Body of pancreas (tissue), 4 donors: ENCODE measurements at places on chromosomes 6 and 20. TPM values are rescaled to one million over a fixed set of nuclear protein-coding genes. Genes with fewer than 3 reads are reported as not detected.

- no peaks in the 10 kb centered on the region for H3K36me3 ChIP-seq
- H3K4me3 ChIP-seq = no peak overlapping the region
- no peaks in the 10 kb centered on the region for H3K4me1 ChIP-seq
- no peak for DNase-seq
These were observed 390.6 kb downstream of the GRIK2 start for GRCh38 chr6:101784094-101784493.

FERMT1 gene
- total RNA-seq = 5.7 TPM

ZKSCAN4 gene
- 2.3 TPM for total RNA-seq

DNA sequence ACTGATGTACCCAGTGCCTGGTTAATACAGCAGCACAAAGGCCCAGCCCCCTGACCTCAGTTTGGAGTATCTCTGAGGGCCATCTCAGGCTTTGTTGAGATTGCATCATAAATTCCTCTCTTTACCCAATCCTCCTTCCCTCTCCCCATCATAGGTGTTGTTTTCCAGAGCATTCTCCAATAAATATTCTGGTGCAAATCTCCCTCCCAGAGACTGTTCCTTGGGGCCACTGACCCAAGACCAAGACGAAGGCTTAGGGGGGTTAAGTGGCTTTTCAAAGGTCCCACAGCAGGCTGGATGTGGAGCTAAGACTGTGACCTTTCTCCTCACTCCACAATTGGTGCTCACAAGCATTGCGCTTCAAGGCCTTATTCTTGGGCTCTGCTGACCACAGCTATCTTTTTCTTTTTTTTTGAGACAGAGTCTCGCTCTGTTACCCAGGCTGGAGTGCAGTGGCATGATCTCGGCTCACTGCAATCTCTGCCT is 72.4 kb upstream of the ZMYND8 start:
- no peak overlapping the region for H3K27ac ChIP-seq
- no peaks in the 10 kb centered on the region for H3K27me3 ChIP-seq
- no peak overlapping the region for H3K4me3 ChIP-seq
- no peak for DNase-seq

- no peaks in the 10 kb centered on the region for H3K27me3 ChIP-seq
- DNase-seq = no peak
- H3K27ac ChIP-seq = no peak overlapping the region
- no peaks in the 10 kb centered on the region for H3K36me3 ChIP-seq
- H3K4me3 ChIP-seq = no peak overlapping the region
- no peaks in the 10 kb centered on the region for H3K4me1 ChIP-seq
These were observed 20.0 kb downstream of the MAP1LC3A start for GRCh38 chr20:34578521-34578920.

PLN gene
- total RNA-seq = 2.3 TPM

DNA sequence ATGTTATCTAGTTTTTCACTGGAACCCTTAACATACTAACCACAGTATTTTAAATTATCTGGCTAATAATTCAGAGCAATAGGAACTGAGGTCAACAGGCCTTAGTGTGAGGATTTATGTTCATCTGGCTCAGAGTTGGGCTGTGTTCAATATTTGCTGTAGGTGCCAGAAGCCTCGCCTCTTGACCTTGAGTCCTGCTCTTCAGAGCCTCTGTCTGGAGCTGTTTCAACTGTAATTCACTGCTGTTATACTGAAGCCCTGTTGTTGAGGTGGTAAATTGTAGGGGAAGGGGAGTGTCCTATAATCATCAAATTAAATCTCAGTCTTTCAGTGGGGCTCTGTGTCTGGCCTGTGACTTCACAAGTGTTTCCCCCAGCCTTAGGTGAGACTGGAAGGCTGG is 184.4 kb downstream of the CDH26 start:
- H3K4me3 ChIP-seq = no peak overlapping the region
- H3K27me3 ChIP-seq = no peaks in the 10 kb centered on the region
- DNase-seq = no peak
- no peak overlapping the region for H3K27ac ChIP-seq
- H3K36me3 ChIP-seq = no peaks in the 10 kb centered on the region
- no peaks in the 10 kb centered on the region for H3K4me1 ChIP-seq

MAS1 gene
- total RNA-seq = not detected

- no peaks in the 10 kb centered on the region for H3K36me3 ChIP-seq
- H3K27ac ChIP-seq = peak overlapping the region; percentile 94
- peaks cover 24% of the 10 kb centered on the region for H3K4me1 ChIP-seq
- H3K4me3 ChIP-seq = peak overlapping the region; percentile 8
- peaks cover 24% of the 10 kb centered on the region for H3K27me3 ChIP-seq
These were observed 1.2 kb upstream of the MAFB start for GRCh38 chr20:40689943-40690835.

GRCh38 chr6:3902871-3903648 is 53.9 kb downstream of the FAM50B start:
- no peak overlapping the region for H3K27ac ChIP-seq
- H3K4me1 ChIP-seq = peaks cover 30% of the 10 kb centered on the region
- DNase-seq = no peak
- no peaks in the 10 kb centered on the region for H3K27me3 ChIP-seq
- no peaks in the 10 kb centered on the region for H3K36me3 ChIP-seq

DNA sequence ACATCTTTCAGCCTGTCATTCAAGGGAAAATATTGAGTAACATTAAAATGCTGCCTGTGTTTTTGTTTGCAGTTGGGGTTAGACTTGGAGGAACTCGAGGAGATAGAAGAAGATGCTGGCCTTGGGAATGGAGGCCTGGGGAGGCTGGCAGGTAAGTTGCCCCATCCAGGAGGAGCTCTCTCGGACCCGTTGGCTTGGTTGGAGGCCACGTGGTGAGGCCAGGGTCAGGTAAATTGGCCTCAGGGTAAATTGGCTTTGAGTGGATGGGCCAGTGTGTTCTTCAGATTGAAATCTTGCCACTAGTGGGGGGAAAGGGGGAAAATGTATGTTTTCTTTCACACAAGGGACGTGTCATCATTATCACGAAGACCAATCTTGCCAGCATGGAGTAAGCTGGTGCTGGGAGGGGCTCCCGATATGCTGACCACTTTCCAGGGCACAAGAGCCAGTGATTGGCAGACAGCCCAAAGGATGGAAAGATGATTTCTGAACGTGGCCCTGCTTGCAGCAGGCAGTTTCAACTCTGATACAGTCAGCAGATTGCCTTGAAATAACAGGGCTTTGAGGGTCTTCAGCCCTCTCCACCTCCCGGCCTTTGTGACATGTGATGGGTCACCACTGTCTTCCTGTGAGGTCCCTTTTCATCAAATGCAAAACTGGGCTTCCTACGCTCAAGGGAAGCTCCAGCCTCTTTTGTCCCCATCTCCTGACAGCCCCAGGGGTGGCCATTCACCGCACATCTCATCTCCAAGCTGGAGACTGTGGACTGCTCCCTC is 21.4 kb downstream of the PYGB start:
- no peak overlapping the region for H3K27ac ChIP-seq
- no peaks in the 10 kb centered on the region for H3K36me3 ChIP-seq
- no peak for DNase-seq
- no peaks in the 10 kb centered on the region for H3K27me3 ChIP-seq
